ENCODE measurements at places on chromosomes 2 and 18.

DNA sequence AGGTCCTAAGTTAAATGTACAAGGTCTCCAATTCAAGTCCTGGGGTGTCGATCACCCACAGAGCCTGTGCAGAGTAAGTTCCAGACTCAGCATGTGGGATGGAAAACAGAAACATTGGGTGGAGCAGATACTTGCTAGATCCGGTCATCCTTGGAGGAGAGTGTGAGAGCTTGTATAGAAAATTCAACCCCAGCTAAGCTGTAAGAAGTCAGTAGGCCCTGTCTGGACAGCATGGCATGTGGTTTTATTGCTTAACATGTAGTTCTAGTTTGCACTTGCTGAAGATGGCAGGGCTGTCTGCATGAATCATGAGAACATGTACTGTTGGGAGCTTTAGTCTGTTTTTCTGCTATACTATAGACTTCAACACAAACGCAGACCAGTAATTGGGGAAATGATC, 189.6 kb upstream of the RMP24 start:
- no peak for DNase-seq

- DNase-seq, result no peak
Measured at GRCh38 chr2:150126839-150127238, 360.6 kb downstream of the RND3 start.

GRCh38 chr2:228927028-228928010, 343.8 kb downstream of the PID1 start:
- no peak for DNase-seq

DNA sequence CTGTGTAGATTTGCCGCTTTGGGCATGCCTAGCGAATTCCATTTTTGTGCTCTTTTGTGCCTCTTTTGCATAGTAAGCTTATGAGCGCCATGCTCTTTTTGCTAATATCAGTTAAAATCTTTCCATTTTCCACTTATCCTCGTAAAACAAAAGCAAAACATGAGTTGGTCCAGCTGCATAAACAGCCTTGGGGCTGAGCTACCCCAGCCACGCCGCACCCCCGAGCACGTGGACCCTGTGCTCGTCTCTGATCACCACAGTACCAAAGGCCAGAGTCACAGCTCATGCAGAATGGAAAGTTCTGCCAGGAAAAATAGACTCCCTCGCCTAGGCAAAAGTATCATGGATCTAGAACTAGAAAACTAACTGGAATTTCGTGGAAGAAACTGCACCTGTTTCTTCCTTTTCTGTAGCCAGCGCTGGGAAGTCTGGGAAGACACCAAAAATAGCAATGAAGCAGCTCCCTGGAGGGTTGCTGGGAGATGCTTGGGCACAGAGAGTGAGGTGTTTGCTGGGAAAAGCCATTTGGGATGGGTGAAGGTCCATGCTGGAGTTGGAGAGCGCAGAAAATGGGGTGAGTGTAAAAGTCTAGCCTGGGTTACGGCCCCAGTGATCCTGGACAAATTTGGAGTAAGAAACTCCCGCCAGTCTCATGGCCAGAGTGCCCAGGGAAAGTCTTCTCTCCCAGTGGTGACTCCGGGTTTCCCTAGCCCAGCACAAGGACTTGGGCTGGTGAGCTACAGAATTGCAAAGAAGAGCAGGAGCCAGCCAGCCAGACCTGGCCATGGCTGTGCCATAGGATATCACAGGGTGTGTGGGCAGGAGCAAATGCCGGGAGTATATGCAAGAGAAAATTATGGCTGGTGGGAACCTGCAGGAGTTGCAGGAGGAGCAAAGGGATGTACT, 218.4 kb downstream of the GBX2 start:
- DNase-seq, result no peak

DNA sequence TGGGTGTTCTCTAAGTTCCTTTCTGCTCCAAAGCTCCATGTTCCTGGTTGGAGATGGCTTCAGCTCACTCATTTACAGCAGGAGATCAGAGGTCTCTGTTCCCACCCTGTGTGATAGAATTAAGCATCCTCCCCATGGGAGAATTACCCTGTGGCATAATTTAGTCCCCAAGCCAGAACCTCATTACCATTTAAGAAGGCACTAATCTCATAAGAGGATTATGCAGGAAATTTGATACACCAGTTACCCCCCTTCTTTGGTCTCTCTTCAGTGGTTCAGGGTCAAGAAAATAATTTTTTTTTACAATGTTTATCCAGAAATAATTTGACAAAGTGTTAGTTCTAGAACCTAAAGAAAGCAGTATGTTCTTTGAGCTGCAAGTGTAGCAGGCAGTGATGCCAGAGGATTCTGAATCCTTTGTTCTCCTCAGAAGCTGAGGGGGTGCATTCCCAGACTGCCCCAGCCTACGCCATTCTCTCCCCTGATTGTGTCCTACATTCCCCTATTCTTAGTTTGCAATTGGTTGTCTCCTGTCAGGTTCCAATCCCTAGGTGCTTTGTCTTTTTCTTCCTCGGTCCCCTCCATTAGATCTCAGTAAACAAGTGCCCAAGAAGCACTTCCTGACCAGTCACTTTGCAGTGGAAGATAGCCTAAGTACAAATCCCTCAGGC, 163.6 kb downstream of the PRKCE start:
- no peak for DNase-seq

DNA sequence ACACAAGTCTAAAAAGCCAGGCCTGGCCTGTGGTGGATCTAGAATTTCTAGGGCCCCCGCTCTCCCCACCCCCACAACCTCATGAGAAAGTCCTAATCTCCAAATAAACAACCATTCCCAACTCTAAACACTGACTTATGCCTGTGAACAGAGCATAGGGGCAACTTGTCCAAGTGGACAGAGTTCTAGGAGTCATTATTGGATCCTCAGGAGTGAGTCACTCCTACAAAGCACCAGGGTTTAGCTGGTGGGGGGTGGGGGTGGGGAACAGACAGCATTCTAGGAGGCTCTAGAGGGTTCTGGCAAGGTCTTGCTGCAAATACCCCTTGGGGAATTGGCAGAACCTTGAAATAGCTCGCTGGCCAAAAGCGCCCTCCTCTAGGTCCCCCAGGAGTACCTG, 83.3 kb downstream of the ZCCHC2 start:
- DNase-seq, result no peak

DNA sequence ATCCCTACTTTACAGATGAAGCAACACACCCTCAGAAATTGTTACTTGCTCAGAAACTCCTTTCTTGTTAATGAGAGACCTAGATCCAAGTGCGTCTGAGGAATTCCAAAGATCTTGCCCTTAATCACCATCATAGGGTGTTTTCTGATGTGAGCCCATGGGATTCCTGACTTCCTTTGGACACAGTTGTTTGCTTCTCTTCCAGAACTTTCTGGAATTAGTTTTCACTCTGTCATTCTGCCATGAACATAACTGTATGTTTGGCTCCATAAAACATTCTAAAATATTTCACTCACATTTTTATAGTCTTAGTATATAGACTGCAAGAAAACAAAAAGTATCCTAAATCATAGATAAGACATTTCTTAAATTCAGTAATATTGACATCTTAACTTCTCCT, 593.9 kb upstream of the SOX11 start:
- DNase-seq, result no peak

DNA sequence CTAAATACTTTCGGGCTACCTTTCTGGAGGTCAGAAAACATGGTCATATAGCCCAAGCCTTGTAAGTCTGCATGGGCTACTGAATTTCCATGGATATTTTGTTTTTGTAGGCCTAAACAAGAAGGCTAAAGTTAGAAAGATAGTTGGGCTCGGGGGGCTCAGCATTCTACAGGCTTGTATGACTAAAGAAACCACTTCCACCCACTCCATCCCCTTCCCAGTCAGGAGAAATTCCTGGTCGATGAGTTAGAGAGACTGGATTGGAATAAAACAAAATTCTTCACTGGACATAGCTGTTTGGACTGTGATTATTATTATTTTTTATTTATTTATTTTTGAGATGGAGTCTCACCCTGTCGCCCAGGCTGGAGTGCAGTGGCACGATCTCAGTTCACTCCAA, 539.4 kb upstream of the TNP1 start:
- no peak for DNase-seq

- no peak for DNase-seq
Measured at GRCh38 chr2:177244244-177244771, 20.2 kb downstream of the NFE2L2 start.

DNA sequence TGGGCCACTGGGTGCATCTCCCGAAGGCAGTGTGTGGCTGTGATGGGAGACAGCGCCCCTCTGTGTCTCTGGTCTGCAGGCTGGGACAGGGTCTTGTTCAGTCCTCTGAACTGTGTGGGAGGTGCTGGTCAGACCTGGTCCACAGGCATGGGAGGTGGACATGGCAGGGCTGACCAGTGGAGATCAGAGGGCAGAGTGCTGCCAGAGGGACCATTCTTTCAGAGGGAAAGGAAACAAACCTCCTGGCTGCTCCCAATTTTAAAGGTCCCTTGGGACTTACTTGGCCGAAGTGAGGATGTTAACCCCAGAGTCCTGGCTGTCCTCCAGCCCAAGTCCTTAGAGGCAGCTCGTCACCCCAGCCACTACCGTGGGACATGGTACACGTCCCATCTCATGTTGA, 4.0 kb downstream of the CAPN13 start:
- DNase-seq, result no peak
